ENCODE measurements at places on chromosomes 2 and 18.

DNA sequence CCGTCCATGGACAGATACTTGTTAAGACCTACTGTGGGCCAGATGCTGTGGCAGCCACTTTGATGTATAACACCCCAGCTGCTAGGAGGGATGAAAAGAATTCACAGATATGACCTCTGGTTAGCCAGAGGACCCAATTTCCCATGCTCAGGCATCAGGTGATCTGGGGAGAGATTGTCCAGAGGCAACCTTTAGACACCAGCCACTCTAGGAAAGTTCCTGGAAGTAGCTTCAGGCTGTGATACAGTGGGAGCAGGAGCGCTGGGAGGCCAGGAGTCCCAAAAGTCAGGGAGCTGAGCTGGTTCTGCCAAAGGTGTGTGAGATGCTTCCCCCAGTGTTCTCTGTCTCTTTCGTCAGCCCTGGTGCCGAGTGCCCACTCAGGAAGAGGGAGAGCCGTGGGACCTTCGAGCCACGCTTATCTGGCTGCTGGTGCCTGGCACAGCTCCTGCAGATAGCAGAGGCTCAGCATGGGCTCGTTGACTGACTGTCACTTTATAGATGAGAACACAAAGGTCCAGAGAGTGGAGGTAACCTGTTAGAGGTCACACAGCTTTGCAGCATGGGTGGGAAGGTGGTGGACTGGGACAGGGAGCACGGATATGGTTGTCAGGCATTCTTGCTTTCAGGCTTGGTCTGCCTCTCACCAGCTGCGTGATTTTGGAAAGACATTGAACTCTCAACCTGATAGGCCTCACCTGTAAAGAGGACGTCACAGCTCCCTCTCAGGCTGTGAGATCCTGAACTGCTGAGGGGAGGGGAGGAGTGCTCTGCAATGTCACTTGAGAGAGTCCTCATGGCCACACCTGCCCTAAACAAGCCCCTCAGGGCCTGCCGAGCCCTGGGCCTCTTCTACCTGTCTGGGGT lies 7.8 kb upstream of the RALB start:
- no peak for DNase-seq

DNA sequence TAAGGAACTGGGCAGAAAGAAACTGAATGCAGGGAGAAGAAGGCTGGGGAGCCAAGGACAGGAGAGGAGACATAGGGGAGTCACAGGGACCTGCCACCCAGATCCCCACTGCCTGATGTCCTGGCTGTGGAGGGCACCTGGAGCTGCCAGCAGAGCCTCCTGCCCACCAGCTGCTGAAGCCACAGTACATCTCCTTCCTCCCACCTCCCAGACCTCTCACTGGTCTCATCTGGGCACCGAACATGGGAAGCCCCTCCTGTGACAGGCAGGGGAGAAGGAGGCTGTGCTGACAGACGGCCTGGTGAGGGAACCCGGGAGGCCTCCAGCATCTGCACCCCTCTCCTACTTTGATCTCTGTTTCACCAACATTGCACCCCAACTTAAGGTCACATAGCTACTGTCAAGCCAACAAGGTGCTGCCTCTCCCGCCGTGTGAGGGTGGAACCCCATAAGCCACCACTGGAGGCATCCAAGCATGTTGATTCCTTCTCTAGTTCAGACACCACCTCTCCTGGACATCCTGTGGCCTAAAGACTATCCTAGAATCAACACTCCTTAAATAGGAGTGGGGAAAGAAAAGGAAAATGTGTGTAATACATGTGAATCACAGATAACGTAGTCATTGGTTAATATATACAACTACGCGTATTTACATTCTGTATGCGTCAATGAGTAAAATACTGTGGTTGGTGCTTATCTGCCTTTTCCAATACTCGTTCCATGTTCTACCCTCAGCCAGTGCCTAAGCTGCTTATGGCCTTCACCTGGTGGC lies 3.5 kb upstream of the RNPEPL1 start:
- no peak for DNase-seq

- no peak for DNase-seq
Measured at GRCh38 chr2:170512266-170512665, 202.9 kb upstream of the SP5 start.

DNA sequence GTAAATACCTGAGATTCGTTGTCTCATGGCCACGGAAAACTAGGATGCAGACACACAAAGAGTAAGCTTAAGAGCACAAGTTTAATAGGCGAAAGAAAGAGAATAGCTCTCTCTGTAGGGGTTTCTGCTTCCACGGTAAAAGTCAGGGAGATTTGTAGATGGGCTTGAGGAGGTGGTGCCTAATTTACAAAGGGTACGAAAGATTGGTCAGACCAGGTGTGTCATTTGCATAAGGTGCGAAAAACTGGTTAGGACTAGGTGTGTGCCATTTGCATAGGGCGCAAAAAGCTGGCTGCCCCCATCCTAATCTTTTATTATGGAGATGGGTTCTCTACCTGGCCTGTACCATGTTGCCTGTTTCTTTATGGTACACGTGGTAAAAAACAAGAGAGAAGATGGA lies 170.5 kb upstream of the DOK6 start:
- no peak for DNase-seq

DNA sequence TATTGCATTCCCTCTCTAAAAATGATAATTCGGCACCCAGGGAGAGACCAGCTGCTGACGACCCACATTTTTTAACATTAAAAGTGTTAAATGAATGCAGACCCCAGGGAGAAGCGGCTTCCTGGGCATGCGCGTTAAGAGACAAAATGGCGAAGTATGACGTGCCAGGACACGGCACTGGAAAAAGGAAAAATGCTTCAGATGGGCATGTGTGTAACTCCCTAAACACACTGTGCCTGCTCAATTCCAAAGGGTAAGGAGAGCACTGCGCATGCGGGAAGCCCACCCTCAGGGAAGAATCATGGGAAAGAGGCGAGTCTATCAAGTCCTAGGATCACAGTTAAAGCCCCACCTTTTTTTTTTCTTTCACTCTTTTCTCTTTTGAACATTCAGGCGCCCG lies 58.1 kb downstream of the CYP26B1 start:
- no peak for DNase-seq

- no peak for DNase-seq
Measured at GRCh38 chr18:3784949-3785348, 335.0 kb downstream of the TGIF1 start.

DNA sequence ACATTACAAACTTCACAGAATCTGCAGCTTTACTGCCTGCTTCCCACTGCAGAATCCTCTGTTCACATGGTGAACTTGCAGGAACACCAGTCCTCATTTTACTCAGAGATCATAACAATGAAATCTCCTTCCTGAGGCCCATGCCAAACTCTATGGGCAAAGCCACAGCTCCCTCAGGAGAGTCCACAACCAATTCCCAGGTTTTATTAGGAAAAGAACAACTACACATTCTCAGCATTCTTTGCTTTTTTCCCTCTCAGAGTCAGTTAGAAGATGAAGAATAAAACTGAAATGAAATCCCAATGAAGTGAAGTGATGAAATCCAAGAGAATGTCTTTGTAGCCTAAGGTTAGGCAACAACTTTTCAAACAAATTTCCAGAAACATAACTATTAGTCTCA lies 233.7 kb downstream of the DSEL start:
- no peak for DNase-seq

DNA sequence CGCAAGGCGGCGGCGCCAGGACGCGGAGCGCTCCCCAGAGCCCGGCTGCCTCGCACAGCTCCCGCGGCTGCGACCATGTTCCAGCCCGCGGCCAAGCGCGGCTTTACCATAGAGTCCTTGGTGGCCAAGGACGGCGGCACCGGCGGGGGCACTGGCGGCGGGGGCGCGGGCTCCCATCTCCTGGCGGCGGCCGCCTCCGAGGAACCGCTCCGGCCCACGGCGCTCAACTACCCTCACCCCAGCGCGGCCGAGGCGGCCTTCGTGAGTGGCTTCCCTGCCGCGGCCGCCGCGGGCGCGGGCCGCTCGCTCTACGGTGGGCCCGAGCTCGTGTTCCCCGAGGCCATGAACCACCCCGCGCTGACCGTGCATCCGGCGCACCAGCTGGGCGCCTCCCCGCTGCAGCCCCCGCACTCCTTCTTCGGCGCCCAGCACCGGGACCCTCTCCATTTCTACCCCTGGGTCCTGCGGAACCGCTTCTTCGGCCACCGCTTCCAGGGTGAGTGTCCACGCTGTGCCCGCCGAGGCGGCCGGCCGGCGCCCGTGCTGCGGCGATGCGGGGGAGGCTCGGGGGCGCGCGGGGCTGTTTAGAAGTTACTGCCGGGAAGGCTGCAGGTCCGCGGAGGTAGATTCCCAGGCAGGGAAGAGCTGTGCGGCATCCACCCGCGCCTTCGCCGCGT lies 696 bp downstream of the EMX1 start:
- peak; percentile 82 for DNase-seq
